ENCODE measurements at places on chromosomes 1 and 21.

- DNase-seq = no peak
Observed at GRCh38 chr1:187961895-187962294, 1133.1 kb downstream of the PLA2G4A start.

DNA sequence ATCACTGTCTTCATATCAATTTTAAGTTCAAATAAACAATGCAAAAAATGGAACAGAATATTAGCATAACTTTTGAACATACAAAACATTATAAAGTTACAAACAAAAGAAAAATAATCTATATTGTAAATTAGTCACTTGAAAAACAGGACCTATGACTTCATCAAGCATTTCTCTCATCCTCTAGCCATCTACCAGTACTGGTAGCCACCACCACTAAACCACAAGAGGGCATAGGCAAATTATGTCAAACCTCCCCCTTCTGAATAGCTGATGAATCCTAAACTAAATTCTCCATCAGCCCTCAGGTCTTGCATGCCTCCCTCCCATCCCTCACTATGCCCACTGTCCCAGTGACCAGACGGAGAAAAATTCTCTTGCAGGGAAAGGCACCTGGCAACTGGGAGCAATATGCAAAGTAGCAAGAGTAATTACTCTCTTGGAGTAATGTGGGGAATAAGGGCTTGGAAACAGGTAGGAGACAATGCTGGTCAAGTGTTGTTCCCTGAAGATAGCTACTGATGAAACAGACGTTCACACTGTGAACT is 37.1 kb downstream of the SSX2IP start:
- DNase-seq = no peak

DNA sequence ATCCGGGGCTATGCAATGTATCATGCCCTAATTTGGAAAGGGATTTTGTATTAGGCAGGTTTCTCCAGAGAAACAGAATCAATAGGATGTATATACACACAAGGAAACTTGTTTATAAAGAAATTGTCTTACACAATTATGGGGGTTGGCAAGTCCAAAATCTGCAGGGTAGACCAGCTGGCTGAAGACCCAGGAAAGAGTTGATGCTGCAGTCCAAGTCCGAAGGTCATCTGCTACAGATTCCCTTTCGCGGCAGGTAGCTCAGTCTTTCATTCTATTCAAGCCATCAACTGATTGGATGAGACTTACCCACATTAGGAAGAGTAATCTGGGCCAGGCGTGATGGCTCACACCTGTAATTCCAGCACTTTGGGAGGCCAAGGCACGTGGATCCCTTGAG is 54.6 kb upstream of the CXADR start:
- DNase-seq = no peak

- DNase-seq = peak; percentile 68
Observed at GRCh38 chr1:155277902-155278688, 832 bp downstream of the HCN3 start.

GRCh38 chr1:210298296-210298695 is 30.4 kb upstream of the HHAT start:
- DNase-seq = no peak

DNA sequence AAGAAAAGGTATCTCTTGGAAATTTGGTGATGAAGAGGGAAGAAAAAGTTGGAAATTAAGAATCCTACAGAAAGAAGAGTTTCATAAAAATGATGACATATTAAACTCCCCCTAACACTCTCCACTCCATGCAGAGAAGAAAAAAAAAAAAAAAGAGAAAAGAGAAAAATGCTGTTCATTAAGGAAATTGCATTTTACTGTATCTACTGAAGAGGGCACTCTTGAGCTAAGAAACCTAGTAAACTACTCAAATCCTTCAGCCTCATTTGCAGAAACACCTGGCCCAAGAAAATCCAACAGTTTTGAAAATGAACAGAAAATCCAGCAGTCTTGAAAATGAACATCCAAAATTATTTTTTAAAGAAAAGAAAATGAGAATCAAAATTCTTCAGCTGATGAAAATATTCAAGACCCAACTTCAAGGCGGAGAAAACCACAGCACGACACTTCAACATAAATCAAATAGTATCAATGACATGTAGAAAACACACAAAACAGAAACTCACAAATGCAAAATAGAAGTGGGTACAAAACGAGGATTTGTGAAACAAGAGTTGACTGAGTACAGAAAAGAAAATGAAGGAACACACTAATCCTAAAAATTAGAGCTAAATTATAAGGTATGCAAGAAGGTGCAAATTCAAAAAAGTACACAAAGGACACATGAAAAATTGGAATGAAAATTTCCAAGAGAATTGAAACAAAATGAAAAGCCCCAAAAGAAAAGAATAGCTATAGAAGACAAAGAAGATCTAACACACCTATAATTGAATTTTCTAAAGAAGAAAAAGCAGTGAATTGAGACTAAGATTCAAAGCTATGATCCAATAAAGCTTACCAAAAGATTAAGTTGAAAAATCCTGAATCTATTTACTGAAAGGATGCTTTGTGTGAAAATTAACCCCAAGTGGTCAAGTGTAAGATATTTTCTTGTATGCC is 73.2 kb upstream of the DNAJC6 start:
- DNase-seq = peak; percentile 79

DNA sequence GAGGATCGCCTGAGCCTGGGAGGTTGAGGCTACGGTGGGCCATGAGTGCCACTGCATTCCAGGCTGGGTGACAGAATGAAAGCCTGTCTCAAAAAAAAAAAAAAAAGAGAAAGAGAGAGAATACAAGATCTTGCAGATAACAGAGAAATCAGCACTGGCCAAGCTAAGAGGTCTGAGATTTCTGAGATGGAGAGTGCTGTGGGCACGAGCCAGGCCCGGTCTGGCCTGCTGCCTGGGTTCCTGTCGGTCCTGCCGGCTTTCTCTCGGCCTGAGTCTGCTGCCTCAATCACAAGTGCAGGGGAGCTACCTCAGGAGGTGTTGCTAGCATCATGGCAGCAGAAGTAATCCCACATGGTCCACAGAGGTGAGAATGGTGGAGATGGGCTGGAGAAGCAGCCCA is 19.0 kb downstream of the ADORA1 start:
- DNase-seq = no peak

- peak; percentile 86 for DNase-seq
Observed at GRCh38 chr21:46153247-46154154, 1.9 kb downstream of the FTCD start.

GRCh38 chr1:44559330-44559729 is 115.0 kb downstream of the TMEM53 start:
- DNase-seq = no peak

- no peak for DNase-seq
Observed at GRCh38 chr1:161324020-161324419, 9.8 kb downstream of the SDHC start.

GRCh38 chr1:14738235-14738634 is 139.8 kb downstream of the KAZN start:
- no peak for DNase-seq

DNA sequence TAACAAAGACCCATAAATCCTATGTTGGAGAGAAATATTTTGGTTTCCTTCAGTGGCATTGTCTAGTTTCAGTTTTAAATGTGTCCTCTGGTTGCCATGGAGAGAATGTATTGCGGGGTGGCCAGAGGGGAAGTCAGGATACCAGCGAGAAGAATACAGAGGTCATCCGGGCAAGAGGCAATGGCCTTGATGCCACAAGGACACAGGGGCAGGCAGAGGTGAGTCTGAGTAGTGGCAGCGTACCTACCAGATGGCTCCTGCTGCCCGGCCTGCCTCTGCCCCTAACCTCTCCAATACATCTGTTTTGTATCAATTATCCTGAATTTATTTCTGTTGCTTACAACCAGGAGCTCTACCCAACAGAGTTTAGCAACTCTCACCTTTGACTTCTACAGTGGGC is 14.9 kb downstream of the KLHDC7A start:
- no peak for DNase-seq

DNA sequence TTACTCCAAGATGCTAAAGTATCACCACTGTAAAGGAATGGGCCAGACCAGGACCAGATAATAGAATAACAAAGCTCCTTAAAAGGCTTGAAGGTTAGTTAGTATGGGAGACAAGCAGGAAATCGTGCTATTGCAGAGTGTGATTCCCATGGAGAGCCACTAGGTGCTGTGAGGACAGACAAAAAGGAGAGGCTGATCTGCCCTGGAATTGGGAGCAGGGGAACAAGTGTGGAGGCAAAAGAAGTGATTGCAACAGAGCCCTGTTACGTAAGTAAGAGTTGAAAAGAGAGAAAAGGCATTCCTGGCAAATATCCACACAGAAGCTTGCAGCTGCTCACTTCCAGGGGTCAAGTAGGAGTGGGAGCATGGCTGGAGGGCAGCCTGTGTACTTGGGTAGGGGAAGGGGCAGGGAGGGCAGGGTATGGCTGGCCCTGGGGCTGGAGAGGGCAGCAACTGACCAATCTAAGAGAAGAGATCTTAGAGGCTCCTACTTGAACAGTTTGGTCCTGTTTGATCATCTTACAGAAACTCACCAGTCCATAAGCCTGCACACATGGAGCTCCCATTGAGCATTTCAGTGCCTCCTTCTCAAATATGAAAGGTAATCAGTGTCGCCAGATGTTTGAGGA is 207.7 kb upstream of the GJB5 start:
- DNase-seq = no peak

DNA sequence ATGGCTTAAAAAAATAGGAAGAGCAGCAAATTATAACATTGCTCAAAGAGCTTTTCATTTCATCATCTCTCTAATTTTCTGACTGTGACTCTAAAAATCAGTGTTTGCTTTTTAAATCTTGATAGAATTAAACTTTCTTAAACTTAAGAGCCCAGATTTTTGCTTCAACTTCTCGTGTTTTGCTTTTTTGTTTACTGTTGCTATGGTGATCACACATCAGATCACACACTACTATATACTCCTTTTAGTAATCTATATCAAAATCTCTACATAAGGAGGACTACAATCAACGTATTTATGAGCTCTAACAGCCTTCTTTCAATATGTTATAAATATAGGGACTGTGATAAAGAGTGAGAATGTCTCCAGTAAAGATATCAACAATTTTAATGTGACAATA is 537.3 kb downstream of the KCNT2 start:
- DNase-seq = no peak

- peak; percentile 5 for DNase-seq
Observed at GRCh38 chr1:210792250-210793102, 341.5 kb downstream of the KCNH1 start.

DNA sequence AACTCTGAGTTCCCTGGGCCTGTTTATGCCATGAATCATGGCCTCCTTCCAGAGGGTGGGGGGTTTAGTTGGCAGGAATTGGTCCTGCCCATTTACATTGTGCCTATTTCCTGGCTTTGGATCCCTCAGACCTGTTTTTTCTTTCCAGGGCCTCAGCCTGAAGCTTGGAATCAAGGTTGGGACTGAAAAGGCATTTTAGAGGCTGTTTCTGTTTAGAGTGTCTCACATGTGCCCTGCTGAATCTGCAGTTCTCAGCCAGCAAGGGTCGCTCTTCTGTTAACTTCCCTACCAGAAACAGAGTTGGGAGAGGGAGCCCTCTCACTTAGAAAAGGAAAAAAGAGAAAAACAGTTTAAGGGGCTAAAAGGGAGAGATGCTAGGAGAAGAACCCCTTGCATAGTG is 191.1 kb downstream of the PTPRC start:
- peak; percentile 2 for DNase-seq

DNA sequence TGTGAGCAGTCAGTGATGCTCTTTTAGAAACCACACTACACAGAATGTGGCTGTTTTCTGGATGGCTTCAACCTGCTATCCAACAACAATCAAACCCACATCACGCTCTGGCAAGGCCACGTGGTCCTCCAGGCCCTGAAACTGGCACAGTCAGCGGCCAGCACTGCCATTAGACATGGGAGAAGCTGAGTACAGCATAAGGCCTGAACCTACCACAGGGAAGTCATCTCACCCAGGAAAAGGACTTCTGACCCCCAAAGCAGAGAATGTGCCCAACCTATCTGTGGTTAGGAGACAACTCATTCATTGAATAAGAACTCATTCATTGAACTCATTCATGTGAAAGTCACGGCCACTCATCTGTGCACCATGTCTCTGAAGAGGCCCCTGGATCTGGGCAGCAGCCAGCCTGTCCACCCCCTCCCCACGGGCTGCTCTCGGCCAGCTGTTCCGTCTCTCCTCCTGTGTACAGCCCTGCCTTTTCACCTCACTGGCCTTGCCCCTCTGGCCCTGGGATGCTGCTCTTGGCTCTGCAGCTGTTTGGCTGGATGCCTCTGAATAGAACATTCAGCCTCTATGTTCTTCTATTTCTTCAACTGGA is 41.1 kb downstream of the C1orf198 start:
- no peak for DNase-seq

- DNase-seq = peak; percentile 7
Observed at GRCh38 chr21:34582506-34583150, 32.3 kb downstream of the RCAN1 start.

DNA sequence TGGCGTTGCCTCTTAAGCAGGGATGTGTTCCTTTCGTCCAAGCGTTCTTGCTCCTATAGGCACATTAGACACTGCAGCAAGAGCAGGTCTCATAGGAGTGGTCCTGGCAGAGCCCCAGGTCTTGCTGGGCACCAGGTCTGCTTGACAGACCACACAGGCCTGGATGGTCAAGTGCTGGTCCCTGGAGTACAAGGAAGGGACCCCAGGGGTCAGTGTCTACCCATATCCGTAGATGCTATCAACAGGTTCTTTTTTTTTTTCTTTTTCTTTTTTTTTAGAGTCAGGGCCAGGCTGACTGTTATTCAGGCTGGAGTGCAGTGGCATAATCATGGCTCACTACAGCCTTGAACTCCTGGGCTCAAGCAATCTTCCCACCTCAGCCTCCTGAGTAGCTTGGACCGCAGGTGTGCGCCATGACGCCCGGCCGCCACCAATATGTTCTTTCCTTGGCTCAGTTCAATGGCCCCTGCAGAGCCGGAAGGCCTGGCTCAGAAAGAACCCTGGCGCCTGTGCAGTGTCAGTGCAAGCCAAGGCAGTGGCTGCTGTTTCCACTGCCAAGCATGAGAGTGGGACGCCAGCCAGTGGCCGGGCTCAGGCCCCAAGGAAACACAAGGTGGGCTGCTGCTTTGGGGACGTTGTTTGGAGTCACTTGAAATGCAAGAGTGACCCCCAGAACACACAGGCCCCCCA is 10.0 kb upstream of the TNFRSF8 start:
- no peak for DNase-seq

DNA sequence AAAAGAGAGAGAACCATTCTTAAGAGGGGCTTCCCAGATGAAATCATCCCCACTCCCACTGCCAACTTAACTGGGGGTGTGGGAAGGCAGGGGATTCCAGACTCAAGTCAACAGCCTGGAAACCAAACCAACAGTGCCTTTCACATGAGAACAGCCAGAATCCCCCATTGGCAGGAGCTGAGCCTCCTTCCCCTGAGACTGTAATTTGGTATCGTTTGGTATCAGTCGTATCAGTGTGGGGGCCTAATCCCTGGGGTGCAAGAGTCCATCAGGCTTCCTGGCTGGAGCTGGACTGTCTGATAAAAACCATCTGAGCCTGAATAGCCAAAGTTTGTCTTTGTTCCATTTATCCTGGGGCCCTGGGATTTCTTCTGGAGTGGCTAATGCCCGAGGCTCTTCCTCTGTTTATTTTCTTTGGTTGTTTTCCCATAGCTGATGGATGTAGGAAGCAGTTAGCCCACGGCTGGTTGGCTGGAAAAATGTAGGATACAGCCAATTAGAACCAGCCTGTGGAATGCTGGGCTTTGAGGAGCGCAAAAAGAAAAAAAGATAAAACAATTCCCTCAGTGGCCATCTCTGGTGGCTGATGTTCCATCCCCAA is 84.6 kb downstream of the LAMC2 start:
- DNase-seq = no peak

Measured in erythroblast (primary cell).